ENCODE measurements at places on chromosomes 16 and 17.

GRCh38 chr16:29898804-29899515, 390 bp downstream of the SEZ6L2 start:
- DNase-seq, result no peak

DNA sequence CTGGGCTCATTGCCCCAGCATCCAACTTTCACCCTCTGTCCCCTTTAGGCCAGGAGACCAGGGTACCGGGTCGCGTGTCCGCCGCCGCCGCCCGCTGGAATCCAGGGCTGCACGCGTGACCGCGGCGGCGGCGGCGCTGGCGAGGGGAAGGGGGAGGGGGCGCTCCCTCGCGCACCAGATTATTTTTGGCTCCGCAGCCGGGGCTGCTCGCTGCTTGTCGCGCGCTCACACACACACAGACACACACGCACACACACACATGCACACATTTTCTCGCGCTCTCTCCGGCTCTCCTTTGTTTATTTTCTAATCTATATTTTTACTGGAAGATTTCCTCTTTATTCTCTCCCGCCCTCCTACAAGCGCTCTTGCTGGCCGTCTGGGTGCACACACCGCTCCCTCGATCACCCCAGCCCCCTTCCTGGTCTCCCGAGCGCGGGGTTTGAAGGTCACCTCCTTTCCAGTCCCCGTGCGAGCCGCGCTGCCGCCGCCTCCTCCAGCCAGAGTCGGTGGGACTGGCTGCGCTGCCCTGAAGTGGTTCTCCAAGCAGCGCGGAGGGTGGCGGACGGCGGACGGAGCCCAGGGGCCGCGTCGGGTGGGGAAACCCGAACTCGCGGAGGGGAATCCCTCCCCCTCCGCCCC, 921.4 kb upstream of the EEF2KMT start:
- DNase-seq, result no peak

DNA sequence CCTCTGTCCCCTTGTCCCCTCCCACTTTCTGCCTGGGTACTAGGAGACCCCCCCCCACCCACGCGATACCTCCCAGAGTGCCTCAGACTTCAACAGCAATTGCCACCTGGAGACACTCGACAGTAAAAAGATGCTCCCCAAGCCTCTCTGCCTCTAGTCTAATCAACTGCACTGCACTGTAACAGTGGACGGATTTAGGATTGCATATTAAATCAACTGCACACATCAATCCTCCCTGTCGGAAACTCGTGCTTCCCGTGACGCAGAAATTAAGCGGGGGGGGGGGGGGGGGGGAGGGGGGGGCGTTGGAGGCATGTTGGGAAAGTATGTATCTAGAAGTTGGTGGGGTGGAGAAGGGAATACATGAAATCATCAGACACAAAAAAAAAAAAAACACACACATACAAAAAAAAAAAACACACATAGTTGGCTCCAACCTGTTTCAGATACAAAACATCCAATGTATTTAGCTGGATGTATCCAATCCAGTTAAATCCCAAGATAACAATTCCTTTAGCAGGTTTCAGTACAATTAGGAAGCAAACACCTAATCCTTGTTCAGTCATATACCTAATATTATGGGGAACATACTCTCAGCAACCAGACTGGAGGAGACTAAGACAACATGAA, 29.7 kb downstream of the FAM222B start:
- DNase-seq, result no peak

DNA sequence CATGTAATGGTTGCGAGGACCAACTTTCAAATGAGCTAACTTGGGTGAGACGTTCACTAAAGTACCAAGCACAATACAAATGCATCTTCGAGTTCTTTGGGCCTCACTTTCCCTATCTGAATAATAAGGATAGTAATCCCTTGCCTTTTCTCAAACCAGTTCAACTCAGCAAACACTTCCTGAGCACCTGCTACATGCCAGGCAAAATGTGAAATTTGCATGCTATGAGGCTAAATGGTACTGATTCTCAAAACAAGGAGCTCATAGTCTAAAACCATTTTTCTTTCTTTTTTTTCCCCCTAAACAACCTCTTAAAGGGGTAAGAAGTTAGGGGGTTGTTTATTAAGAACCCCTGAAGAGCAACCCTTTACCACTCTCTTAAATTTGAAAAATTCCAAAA, 101.4 kb upstream of the HLF start:
- no peak for DNase-seq

DNA sequence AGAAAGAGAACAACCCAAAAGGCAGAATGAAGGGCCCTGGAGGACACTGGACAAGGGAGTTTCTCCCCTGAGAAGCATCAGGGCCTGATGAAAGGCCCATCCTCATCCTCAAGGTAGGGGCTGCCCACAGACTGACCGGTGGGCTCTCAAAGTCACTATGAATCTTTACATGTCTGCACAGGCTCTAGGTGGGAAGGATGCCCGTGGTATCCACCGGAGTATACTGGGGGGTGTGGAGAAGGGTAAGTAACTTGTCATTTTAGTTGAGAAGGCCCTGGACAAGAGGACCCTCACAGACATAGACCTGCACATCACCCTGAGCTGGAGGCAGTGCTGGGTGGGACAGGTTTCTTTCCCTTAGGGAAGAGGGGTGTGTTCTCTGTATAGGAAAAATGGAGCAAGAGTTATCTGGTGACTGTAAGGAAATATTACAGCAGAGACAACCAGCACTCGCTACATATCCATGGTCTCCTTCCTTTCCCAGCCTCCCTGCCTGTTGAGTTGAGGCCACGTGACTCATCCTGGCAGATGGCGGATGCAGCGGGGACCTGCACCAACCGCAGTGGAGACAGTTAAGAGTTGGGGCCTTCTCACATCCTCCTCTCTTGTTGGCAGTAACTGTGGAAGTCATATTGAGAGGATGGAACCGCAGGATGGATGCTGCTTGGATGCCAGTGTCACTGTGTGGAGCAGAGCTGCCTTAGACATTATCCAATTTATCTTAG, 45.6 kb upstream of the KCNJ12 start:
- DNase-seq, result no peak

GRCh38 chr17:81022344-81022676, 12.6 kb upstream of the BAIAP2 start:
- no peak for DNase-seq

DNA sequence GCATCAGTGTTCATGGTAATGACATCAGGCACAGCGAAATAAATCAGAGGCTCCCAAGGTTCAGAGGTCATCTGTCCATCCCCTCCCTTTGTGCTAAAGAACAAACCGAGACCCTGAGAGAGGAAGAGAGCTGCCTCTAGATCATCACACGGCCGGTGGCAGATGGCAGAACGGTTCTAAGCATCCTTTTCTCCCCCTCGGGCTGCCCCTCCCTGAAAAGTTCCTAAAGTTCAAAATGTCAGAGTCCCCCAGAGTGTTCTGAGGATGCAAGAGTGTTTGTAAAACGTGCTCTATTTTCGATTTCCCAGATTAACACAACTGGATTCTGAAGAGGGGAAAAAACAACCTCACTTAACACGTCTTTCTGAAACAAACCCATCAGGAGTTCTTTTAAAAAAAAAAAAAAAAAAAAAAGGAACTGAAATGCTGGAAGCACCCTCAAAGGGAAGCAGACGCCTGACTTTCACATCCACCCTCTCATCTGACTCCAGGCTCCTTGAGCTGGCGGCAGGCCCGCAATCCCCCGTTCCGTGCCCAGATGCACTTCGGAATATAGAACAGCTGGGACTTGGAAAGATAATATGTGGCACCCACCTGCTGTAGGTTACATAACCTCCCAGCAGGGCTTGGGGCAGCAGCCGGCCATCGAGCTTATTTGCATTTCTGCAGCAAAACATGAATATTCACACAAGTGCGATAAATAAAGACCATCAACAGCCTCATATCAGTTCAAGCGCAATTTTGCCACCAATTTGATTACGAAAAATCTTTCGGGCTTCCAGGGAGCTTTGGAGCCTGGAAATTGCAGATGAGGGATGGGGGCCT, 115.5 kb upstream of the SMURF2 start:
- DNase-seq, result no peak

DNA sequence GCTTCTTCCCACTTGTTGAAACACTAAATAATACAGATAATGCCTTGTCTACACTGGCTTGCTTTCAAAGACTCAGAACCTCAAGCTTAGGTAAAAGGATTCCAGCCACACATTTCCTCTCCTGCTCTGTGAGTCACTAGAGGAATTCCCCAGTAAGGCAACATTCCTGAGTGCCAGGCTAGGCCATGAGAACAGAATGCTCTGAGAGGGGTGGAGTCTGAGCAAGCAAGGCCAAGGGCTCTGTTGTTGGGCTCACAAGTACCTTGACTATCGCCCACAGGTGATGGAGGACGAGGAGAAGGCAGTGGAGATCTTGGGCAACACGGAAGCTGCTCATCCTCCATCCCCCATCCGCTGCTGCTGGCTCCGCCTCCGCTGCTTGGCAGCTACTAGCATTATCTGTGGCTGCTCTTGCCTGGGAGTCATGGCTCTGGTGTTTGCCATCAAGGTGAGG, 6.7 kb upstream of the PHKG2 start:
- DNase-seq, result no peak

GRCh38 chr16:85908889-85909589, 10.1 kb downstream of the IRF8 start:
- DNase-seq, result no peak

DNA sequence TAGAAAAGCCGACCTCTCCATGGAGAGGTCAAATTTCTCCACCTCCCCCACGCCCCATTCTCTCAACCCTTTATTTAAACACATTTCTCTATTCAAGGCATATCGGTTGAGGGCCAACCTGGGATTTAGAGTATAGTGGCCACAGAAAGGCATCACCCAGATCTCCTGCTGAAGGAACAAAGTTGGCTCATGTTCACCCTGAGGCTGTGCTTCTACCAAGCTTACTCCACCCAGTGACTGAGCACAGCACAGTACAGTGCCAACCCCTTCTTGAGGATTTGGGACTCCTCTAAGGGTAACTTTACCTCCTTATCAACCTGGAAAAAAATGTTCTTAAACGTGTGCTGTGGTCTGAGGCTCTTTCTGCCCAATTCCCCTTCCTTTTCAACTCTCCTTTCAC, 94.0 kb downstream of the CMC2 start:
- no peak for DNase-seq

GRCh38 chr16:51431517-51432241, 280.6 kb upstream of the SALL1 start:
- DNase-seq, result no peak

DNA sequence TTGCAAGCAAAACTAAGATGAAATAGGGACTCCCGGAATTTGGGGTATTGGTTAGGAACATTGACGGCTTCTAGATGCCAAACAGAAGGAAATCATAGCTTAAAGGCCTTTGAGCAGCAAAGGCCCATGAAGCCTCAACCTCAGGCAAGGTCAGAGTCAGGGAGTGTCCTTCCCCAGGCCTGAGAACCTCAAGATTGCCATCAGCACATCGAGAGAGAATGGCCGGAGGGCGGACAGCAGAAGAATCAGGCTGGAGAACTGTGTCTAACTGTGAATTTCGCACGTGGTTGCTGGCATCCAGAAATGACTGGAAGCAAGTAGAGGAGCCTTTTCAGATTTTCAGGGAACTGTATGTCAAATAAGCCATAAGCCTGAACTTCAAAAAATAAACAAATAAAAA, 24.8 kb upstream of the ANKRD40CL start:
- DNase-seq, result no peak

GRCh38 chr17:17058304-17058703, 16.0 kb downstream of the MPRIP start:
- DNase-seq, result no peak

DNA sequence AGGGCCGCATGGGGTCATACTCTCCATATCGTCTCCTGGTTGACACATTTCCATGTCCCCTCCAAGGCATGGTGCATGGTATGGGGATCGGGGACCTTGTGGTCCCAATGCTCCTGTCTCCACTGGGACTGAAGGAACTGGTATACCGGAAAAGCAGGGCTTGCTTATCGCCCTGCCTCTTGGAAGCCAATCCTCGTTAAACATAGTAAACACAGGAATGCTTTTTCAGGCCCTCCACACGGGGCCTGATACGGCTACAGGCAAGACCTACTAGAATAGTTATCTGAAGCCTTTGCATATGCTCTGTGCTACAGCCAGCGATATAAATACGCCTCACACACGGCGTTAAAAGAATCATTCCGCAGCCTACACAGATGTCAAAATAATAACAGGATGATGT, 159.5 kb downstream of the SHISA9 start:
- no peak for DNase-seq
